ENCODE measurements at places on chromosomes 7 and 10. TPM values are rescaled to one million over a fixed set of nuclear protein-coding genes. Genes with fewer than 3 reads are reported as not detected.

- DNase-seq = no peak
These were observed 46.4 kb downstream of the TMEM26 start for GRCh38 chr10:61406736-61407135.

GRCh38 chr10:13978533-13979115, 352.1 kb downstream of the FRMD4A start:
- DNase-seq = peak; percentile 97

DNA sequence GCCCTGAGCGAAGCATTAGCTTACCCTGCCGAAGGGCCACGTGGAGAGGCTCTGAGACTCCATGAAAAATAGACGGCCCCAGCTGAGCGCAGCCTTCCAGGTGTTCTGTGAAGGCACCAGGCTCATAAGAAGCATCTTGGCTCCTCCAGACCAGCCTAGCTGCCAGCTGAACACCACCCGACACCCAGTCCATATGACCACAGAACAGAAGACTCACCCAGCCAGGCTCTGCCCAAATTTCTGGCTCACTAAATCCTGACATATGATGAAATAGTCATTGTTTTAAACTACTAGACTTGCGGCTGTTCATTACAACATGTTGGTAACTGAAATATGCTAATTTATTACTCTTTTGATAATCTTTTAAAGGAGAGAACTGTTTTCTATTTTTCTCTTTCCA, 99.5 kb upstream of the ABI1 start:
- peak; percentile 32 for DNase-seq

GRCh38 chr10:131198401-131198800, 113.1 kb downstream of the TCERG1L start:
- DNase-seq = no peak

DNA sequence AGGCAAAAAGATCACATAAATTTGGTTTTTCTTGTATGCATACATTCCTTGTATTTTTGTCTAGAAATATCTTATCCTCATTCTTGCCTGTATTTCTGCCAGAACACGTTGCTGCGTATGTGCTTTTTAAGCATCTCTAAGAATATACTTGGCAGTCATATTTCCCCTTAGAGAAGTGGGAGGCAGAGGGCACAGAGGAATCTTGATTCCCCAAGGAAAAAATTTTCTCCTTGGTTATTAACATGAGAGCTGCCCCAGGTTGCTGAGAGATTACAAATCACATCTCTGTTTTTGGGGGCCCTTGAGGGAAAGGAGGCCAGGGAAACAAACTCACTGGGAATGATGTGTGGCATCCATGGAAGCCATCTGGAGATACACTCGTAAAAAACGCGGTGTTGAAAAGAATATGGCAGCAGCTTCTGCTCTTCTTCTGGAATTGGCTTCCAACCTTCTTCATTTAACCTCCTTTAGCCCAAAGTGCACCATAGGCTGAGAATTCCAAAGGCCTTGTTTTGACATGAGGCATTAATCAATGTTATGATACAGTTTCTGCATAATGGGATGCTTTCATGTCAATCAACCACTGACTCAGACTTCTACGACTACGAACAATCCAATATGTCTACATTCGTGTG, 684.3 kb upstream of the SORCS1 start:
- DNase-seq = no peak

- DNase-seq = no peak
These were observed 102.7 kb downstream of the BICC1 start for GRCh38 chr10:58615237-58615935.

- peak; percentile 49 for DNase-seq
These were observed 34.7 kb downstream of the GSDME start for GRCh38 chr7:24722386-24723177.

KLLN gene
- total RNA-seq = not detected

AMPH gene
- 1.9 TPM for total RNA-seq

Data from GM23248 (cell line).